ENCODE measurements at places on chromosomes 16 and 17.

GRCh38 chr17:74863420-74864296, 4.0 kb upstream of the GRIN2C start:
- no peak for DNase-seq

GRCh38 chr17:57966875-57967274, 11.7 kb upstream of the CUEDC1 start:
- DNase-seq = no peak

DNA sequence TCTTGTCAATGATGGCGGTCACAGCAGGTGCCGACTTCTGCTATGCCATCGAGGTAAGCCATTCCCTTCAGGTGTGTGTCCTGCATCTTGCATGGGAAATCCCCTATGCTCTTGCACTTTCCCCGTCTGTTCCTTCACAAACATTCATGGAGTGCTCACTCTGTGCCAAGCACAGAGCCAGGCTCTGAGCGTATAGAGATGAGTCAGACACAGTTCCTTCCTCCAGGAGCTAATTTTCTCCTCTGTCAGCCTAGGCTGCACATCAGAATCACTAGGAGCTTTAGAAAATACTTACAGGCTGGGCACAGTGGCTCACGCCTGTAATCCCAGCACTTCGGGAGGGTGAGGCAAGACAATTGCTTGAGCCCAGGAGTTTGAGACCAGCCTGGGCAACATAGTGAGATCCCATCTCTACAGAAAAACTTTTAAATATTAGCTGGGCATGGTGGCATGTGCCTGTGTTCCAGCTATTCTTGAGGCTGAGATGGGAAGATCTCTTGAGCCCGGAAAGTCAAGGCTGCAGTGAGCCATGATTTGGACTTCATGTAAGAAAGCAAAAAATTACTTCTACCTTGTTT, 14.1 kb downstream of the PRMT7 start:
- no peak for DNase-seq

GRCh38 chr17:1142561-1142971, 37.2 kb downstream of the ABR start:
- no peak for DNase-seq

DNA sequence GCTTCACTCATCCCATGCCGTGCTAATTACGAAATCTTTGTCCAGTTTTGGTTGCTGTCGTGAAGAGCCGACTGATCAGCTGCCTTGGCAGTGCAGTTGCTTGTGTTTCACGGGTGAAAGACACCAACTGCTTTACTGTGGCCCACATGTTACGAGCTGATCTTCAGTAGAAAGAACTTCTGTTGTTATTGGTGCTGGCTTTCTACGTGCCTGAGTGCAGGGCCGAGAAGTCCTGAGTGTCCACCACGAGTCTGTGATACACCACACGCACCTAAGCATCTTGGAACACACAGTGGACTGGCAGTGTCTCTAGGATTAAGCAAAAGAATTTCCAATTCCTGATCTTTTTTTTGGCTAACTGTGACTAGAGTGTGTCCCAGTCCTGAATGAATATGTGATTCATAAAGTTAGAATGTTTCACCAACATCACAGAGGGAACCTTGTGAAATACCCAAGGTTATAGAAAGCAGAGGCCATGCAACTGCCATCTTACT, 70.4 kb upstream of the CLEC18A start:
- no peak for DNase-seq

DNA sequence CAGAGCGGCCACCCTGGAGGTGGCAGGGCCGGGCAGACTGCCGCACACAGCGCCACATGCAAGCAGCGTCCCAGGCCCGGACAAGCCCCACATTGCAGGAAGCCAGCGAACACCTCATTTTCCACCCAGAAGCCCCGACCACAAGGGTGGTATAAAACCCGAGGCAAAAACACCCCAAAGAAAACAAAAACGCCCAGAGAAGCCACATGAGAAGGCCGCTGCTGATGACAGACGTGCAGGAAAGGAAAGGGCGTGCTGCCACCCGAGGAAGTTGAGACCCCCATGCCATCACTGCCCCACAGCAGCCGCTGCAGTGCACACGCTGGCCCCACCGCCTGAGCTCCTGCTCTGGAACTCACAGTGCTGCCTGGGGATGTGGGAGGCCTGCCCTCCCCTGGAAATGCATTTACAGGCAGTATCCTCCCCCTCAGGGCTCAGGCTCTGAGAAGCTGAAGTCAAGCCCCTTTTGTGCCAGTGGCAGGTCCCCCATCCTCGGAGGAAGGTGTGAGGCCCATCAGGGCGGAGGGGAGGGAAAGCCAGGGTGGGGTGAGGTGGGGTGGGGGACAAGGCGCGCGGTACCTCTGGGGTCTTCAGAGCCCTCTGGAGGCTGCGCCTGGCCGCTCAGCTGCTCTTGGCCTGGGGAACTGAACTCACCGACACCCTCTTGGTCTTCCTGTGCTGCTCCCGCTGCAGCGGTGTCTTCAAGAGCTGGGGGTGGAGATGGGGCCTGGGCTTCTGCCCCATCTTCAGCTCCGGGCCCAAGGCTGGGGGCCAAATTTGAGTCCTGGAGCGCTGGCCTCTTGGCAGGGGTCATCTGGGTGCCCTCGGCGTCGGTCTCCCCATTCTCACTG, 62.0 kb downstream of the IL21R start:
- DNase-seq = peak; percentile 81

GRCh38 chr16:554640-555365, 5.4 kb upstream of the PRR35 start:
- no peak for DNase-seq

- no peak for DNase-seq
These were observed 14.9 kb downstream of the SARM1 start for GRCh38 chr17:28386391-28386790.

GRCh38 chr16:3520413-3520812, 19.6 kb downstream of the CLUAP1 start:
- DNase-seq = no peak

GRCh38 chr16:49937886-49938285, 82.0 kb upstream of the ZNF423 start:
- DNase-seq = no peak

- DNase-seq = no peak
These were observed 188.9 kb upstream of the KIF2B start for GRCh38 chr17:53633856-53634255.

- DNase-seq = no peak
These were observed 39.3 kb upstream of the AKTIP start for GRCh38 chr16:53542283-53542682.

GRCh38 chr16:31386157-31386984, 6.8 kb upstream of the ITGAD start:
- DNase-seq = no peak

DNA sequence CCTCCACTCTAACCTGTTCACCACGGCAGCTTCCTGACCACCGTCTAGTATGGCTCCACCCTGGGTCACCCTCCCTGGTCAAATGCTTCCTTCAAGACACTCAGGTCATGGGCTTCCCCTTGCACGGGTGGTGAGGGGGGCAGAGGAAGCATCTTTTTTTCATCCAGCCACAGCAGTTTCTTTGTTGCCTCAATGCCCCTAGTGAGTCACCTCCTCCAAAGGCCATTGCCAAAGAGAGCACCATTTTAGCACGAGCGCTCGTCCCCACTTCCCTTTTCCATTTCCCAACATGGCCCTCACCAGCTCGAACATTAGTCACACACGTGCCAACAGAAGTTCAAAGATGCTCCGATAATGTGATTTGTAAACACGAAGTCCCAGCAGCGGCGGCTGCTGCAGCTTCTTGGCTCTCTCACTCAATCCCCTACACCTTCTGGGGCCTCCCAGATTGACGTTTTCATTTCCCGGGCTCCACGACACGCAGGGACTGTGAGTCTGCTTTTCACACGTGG, 134.6 kb downstream of the GAS7 start:
- peak; percentile 35 for DNase-seq

GRCh38 chr16:695355-696089, 5.3 kb upstream of the WDR24 start:
- peak; percentile 52 for DNase-seq

DNA sequence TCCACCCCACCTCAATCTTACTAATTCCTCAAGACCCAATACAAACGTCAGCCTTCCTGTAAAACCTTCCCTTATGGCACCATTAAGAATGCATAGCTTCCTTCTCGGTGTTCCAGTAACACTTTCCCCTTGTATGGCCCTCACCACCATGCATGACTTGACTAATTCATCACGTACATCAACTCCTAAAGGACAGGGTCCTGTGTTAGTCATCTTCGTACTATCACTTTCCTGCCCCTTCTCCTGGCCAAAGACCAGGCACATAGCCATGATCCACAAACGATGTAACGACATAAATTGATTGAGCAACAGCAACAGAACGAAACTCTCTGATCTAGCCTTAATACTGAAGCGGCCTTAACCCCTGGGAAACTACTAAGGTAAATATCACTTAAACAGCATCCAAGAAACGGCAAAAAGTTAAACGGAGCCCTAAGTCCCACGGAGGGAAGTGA, 612 bp downstream of the PSMD12 start:
- DNase-seq = no peak

DNA sequence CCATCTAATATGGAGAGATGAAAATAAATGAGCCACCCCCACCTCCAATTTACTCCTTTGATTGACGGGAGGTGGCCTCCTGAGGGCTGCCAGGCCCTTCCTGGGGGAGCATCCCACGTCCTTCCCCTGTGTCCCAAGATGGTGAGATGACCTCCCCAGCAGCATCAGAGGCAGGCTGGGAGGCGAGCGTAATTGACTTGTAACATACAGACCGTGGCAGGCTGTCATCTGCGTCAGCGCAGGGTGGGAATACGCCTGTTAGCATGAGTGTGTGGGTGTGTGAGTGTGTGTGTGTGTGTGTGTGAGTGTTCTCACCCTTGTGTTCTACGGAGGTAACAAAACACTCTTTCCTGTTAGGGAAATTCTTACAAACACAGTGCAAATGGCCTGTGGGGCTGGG, 156.9 kb upstream of the CIBAR2 start:
- DNase-seq = no peak

DNA sequence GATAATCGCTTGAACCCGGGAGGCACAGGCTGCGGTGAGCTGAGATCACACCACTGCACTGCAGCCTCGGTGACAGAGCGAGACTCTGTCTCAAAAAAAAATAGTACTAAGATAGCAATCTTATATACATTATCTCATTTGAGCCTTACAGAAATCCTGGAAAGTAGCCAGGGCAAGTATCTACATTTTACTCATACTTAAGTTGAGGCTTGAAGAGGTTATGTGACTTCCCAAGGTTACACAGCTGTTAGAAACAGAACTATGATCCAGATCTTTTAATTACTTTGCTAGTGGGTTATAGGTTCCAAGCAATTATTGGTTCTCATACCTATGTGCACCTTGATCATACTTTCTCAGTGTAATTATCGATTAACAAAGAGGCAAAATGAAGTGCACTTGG, 15.4 kb downstream of the C17orf78 start:
- DNase-seq = no peak

DNA sequence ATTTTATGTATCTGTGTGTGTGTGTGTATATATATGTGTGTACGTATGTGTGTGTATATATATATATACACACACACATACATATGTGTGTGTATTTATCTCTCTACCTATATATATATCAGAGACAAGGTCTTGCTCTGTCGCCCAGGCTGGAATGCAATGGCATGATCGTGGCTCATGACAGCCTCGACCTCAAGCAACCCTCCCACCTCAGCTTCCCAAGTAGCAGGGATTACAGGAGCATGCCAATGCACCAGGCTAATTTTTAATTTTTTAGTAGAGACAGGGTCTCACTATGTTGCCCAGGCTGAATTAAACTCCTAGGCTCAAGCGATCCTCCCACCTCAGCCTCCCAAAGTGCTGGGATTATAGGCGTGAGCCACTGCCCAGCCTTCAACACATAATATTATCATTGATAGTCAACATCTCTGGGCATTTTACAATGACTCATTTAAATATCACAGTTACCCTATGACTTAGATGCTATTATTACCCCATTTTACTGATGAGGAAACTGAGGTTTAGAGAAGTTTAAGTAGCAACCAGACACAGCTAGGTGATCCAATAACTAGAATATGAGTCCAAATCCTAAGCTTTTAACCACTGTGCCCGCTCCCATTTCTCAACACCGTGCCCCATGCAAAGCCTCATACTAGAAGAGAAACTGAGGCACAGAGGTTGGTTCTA, 24.3 kb downstream of the G6PC3 start:
- no peak for DNase-seq

Data from activated gamma-delta T cell treated with Interleukin-2 at 50 U/mL for 16 hours (primary cell).